ENCODE measurements at places on chromosomes 11 and 22. TPM values are rescaled to one million over a fixed set of nuclear protein-coding genes. Genes with fewer than 3 reads are reported as not detected.

DNA sequence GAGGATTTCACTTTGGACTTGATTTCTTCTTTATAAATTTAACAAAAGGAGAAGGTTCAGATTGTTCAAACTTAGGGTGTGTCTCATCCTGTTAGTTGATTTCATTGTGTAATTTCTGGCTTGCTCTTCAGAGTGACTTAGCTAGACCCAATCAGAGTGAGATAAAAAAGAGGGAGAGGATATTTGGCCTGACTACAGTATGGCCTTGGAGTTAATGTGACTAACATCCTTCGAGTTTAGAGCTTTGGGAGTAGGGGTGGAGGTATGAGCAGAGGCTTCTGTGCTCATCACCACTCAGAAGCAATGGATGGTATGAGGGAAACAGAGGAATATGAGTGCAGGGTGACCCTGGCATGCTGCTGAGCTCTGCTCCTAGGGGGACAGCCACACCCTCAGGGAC is 114.2 kb downstream of the ME3 start:
- no peak for DNase-seq

DNA sequence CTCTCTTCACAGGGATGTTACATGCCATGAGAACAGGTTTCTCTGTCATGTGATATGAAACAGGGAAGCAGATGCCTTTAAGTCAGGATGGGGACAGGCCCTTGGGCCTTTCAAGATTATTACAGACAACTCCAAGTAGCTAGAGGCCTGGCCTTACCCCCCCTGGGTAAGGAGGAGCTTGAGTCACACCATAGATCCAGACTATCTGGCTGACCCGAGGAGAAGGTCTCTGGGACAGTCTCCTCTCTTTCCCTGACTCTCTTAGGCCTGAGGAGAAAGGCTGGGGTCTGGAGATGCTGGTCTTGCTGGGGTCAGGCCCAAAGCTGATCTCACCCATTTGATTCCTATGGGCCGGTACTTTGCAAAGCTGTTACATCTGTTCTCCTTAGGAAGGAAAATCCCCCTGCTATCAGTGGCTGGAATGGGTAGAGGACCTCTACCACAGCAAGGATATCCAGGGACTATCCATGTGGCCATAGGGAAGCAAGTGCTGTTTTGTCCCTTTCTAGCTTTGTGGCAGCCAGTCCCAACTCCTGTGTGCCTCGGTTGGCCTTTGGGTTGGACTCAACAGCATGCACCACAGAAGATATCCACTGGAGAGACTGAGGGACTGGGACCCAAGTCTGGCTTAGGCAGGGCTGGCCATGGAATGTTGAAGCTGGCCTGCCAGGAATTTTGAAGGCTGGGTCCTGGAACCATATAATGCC is 25.2 kb downstream of the RELT start:
- no peak for DNase-seq

- DNase-seq = no peak
Observed at GRCh38 chr11:17148536-17148935, 59.2 kb downstream of the PIK3C2A start.

- DNase-seq = no peak
Observed at GRCh38 chr22:35600476-35600875, 16.7 kb downstream of the MB start.

Gene STK33
- not detected for total RNA-seq

Gene ZBTB16
- 167 TPM for total RNA-seq

Gene HTR3A
- 0.15 TPM for total RNA-seq

Gene HRAS
- total RNA-seq = 114 TPM

DNA sequence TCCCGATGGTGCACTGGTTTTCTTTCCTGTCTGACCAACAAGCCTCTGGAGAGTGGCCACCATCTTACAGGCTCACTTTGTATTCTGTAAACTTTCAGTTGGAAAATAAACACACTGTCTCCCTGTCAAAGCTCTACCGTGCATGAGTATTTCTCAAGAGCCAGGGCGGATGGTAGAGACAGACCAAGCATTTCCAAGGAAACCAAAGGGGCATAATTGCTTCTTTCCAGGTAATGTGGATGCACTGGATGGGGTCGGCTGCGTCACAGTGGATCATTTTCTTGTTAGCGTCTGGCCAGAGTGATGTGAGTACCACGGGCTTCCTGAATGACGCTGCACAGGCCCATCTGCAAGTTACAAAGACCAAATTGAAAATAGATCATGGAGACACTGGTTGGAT is 5.1 kb upstream of the SEZ6L start:
- DNase-seq = no peak

- peak; percentile 61 for DNase-seq
Observed at GRCh38 chr22:45496451-45496941, 6.2 kb upstream of the FBLN1 start.

DNA sequence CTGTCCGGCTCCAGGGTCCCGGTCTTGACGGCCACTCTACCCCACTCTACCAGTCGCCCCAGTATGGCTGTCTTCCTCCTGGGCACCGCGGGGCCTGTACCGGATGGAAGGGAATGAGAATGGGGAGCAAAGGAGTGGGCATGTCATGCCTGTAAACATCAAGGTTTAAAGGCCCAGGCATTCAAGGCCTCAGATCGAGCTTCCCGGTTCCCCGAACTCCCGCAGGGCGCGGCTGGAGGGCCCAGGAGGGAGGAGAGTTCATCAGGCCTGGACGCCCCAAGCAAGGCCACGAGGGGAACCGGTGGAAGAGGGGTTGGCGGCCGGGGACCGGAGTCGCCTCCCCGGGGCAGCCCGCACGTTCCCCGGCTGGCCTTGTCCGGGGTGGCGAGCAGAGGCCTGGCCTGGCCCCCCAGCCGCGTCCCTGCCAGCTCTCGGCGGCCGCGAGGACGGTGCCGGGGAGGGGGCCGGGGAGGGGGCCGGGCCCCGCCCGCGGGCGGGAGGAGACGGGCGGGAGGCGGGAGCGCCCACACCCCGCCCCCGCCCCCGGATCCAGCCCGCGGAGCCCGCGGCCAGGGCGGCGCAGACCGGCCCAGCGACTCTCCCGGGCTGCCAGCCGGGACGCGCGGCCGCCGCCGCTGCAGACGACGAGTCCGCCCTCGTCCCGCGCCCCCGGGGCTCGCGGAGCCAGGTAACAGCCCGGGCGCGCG is at the start of gene CDC42EP1:
CDC42EP1 (plus strand) TSS at position 580 of the 707 bp plus-strand sequence. CDS start 5,870 bp downstream, outside the sequence.
- peak; percentile 91 for DNase-seq

Gene UCP2
- total RNA-seq = 14.0 TPM

Gene TRMU
- 26.8 TPM for total RNA-seq

DNA sequence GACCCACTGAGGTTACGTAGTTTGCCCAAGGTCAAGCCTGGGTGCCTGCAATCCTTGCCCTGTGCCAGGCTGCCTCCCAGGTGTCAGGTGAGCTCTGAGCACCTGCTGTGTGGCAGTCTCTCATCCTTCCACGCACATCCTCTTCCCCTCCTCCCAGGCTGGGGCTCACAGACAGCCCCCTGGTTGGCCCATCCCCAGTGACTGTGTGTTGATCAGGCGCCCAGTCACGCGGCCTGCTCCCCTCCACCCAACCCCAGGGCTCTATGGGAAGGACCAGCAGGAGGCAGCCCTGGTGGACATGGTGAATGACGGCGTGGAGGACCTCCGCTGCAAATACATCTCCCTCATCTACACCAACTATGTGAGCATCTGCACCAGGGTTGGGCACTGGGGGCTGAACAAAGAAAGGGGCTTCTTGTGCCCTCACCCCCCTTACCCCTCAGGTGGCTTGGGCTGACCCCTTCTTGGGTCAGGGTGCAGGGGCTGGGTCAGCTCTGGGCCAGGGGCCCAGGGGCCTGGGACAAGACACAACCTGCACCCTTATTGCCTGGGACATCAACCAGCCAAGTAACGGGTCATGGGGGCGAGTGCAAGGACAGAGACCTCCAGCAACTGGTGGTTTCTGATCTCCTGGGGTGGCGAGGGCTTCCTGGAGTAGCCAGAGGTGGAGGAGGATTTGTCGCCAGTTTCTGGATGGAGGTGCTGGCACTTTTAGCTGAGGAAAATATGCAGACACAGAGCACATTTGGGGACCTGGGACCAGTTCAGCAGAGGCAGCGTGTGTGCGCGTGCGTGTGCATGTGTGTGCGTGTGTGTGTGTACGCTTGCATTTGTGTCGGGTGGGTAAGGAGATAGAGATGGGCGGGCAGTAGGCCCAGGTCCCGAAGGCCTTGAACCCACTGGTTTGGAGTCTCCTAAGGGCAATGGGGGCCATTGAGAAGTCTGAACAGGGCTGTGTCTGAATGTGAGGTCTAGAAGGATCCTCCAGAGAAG is 1.6 kb downstream of the GSTP1 start:
- peak; percentile 89 for DNase-seq

GRCh38 chr22:22203048-22203971 is 41.3 kb upstream of the VPREB1 start:
- no peak for DNase-seq

Gene PLXNB2
- total RNA-seq = 159 TPM

DNA sequence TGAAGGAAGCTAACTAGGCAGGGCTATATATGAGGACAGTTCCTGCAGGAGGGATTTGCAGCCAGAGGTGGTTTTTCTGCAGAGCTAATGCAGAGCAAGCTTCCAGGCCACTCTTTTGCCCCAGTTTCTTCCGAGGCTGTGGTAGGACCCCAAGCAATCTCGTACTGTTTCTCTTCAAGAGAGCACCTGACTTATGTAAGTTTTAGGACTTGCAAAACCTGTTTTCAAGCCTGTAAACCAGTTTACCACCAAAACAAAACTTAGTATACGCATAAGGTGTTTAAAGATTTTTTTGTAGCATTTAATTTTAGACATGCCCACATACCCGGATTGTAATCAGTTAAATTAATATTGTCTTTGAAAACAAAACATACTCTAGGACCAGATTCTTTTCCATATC is 7.7 kb upstream of the APLP2 start:
- no peak for DNase-seq

GRCh38 chr11:45924036-45924915 is 1.8 kb downstream of the LARGE2 start:
- DNase-seq = no peak

DNA sequence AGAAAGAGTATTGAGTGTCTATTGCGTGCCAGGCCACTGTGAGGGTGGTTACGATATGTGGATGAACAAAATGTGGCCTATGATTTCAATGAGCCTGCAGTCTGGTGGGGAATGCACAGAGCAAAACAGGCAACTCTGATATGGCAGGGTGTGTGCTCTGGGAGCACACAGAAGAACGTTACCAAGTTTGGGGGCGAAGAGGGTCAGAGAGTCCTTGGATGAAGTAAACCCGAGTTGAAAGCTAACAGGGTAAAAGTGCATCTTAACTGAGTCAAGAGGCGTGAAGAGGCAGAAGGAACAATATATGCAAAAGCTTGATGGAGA is 258 bp downstream of the CFAP68 start:
- no peak for DNase-seq

Gene SLC5A4
- not detected for total RNA-seq

Gene ZNF408
- 28.9 TPM for total RNA-seq

DNA sequence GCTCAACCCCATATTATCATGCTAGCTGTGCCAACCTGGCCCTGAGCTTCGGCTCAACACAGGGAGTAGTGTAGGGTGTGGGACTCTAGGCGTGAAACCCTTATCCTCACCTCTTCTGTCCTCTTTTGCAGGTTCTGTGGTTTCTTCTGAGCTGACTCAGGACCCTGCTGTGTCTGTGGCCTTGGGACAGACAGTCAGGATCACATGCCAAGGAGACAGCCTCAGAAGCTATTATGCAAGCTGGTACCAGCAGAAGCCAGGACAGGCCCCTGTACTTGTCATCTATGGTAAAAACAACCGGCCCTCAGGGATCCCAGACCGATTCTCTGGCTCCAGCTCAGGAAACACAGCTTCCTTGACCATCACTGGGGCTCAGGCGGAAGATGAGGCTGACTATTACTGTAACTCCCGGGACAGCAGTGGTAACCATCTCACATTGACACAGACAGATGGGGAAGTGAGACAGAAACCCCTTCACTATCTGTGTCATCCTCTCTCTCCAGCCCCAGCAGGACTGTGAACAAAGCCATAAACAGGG is 76.4 kb downstream of the GGTLC2 start:
- no peak for DNase-seq

- no peak for DNase-seq
Observed at GRCh38 chr11:120632579-120632978, 121.0 kb downstream of the GRIK4 start.

Gene FERMT3
- 10.5 TPM for total RNA-seq
